ENCODE measurements at places on chromosomes 6 and 20. TPM values are rescaled to one million over a fixed set of nuclear protein-coding genes. Genes with fewer than 3 reads are reported as not detected.

DNA sequence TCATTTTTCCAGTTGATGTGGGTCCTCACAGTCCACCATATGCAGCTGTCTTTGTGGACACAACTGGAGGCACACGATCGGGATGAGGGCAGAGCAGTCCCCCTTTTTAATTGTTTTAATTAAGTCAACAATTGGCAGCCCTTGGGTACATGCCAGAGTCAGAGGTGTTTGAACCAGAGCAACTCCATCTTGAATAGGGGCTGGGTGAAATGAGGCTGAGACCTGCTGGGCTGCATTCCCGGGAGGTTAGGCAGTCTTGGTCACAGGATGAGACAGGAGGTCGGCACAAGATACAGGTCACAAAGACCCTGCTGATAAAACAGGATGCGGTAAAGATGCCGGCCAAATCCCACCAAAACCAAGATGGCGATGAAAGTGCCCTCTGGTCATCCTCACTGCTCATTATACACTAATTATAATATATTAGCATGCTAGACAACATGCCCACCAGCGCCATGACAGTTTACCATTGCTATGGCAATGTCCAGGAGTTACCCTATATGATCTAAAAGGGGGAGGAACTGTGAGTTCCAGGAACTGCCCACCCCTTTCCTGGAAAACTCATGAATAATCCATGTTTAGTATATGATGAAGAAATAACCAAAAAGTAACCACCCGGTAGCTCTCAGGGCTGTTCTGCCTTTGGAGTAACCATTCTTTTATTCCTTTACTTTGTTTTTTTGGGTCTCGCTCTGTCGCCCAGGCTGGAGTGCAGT lies 31.8 kb upstream of the BLCAP start:
- no peak for DNase-seq

- no peak for DNase-seq
These were observed 2.9 kb downstream of the TFAP2A start for GRCh38 chr6:10411971-10412460.

SLC13A3 gene
- polyA plus RNA-seq: 17.4 TPM

CDH4 gene
- 8.7 TPM for polyA plus RNA-seq

DNA sequence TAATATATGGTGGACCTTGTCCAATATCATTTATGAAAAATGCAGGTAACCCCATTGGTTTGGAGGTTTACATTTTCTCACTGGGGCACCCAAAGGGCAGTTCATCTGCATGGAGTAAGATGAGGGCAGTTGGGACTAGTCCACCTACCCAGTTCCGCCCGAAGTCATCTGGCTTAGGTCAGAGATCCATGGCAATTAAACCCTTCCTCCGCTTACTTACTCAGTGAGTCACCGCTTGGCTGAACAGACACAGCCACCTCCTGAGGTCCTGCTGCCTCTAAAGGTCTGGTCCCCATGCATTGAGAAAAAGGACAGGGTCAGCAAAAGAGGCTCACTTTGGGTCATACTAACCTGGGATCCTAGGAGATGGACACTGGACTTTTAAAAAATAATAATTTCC lies 102.9 kb upstream of the PRL start:
- DNase-seq: no peak

DNA sequence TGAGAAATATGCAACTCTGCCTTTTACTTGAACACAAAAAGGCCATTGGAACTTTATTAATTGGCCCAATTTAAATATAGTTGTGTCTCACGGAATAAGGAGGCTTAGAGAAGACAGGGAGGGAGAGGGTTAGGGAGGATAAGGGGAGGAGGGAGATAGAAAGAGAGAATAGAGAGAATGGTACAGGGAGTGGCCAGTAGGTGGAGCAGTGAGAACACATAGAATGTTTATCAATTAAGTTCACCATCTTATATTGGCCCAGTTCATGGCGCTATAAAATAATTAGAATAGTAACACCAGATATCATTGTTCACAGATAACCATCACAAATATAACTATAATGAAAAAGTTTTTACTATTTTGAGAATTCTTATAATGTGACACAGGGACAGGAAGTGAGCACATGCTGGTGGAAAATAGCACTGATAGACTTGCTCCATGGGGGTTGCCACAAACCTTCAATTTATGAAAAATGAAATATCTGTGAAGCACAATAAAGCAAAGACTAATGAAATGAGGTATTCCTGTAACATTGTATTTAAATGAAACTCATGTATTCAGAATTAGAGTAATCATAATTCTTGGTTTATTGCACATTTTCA lies 374.1 kb upstream of the MANEA start:
- DNase-seq: no peak

DNA sequence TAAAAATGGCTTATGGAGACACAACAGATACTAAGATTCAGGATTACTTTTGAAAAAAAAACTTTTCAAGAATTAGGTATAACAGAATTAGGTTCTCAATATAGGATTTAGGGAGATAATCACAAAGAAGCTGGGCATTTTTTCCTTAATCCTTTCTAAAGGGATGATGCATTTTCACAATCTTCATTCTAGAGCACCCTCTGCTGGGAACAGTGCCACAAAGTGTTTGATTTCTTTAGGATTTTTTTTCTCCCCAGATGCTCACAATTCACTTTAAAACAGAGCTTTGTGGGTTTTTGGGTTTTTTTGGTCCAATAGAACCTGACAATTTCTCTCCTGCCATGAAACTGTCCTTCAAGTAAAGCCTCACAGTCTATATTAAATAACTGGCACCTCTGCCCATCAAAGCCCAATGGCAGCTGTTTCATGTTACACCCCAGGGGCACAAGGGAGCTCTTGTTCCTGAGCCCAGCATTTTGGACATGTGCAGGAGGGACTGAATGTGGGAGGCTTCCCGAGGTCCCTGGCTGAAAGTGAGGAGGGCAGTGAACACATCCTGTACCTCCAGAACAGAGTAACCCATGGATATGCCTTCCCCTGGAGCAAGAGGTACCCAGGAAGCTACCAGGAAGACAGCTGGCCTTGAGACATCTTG lies 39.7 kb downstream of the PREP start:
- DNase-seq: no peak

Measured in renal cortex interstitium (tissue), 15 donors.